HFFc6 (cell line): ENCODE measurements at places on chromosomes 2 and 18.

DNA sequence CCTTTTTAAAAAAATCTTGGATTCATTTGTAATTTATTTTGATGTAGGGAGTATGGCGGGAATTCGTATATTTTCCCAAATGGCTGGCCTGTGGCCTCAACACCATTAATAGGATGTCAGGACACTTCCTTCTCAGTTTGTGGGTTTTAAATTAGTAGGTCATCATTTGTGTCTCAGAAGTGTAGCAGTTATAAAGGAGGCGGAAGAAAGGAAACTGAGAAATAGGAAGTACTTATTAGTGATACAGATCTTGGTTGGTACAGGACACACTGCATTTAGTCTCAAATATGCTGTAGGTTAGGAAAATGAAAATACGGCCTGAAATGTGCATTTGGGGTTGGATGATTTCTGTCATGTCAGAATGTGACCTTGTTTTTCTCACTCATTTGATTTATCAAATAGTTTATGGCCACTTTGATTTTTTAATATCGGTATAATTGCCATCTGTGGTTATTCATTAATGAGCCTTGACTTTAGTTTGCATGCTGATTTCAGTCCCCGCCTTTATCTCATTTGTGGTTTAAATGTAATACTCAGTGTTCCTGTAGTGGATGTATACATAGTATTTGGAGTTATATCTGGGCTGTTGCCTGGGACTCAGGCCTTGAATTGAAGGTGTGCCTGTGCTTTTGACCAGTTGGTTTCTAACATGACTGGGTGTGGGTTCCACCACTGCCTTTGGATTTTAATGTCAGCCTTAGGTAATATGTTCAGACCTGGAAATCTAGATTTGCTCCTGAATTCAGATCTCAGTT, 31.4 kb downstream of the ZCCHC2 start:
- DNase-seq: no peak

- no peak for DNase-seq
Observed at GRCh38 chr2:120583121-120583520, 152.5 kb upstream of the GLI2 start.

DNA sequence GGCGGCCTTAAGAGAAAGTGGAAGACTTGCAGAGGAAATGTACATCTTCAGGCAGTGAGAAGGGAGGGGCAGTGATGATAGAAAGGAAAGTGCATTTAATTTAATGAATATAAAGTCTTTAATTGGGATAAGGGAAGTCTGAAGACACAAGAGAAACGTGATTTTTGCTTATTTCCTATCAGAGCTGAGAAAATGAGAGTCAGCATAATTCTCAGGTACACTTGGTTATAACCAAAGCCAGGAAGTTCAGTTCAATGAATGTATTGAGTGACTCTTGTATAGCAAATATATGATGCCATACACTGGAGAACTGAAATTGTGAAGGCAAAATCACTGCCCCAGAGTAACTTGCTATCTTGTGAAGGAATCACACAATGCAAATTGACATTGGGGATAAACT, 256.3 kb downstream of the LRRTM1 start:
- DNase-seq: no peak

GRCh38 chr2:182133195-182133891, 147.7 kb downstream of the PPP1R1C start:
- peak; percentile 63 for DNase-seq

GRCh38 chr18:44900627-44901026, 219.9 kb downstream of the SETBP1 start:
- DNase-seq: no peak

DNA sequence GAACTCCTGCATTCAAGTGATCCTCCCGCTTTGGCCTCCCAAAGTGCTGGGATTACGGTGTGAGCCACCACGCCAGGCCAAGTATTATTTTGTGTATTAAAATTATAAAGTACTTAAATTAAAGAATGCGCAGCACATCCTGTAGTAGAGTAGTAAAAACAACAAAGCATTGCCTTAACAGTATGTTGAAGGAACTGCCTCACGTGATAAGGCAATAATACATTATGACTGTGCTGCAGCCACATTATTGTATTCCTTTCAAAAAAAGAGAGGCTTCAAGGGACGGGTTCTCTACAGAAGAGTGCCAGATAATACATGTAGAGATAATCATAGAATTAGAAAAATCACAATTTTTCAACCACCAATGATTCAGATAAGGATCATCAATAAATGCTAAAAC, 33.7 kb downstream of the C2orf76 start:
- no peak for DNase-seq

DNA sequence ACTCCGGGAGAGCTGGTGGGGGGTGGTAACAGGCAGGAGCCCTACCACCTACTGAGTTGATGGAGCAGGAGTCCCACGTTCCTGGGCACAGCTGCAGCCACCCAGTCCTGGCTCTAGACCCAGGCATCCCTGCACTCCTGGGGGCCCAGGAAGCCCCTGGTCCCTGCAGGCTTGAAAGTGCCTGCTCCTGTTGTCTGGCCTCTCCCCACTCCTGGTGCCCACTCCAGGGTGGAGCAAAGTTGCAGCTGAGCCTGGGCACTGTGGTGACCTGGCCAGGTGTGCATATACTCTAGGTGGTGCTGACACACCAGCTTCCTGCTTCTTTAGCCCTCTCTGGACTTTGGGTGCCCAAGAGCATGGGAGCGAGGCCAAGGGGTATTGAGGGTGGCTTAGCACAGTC, 119.0 kb upstream of the SLC38A11 start:
- no peak for DNase-seq

GRCh38 chr2:236943068-236943467, 142.6 kb upstream of the COPS8 start:
- no peak for DNase-seq

GRCh38 chr2:158189526-158189925, 87.8 kb downstream of the UPP2 start:
- DNase-seq: no peak

DNA sequence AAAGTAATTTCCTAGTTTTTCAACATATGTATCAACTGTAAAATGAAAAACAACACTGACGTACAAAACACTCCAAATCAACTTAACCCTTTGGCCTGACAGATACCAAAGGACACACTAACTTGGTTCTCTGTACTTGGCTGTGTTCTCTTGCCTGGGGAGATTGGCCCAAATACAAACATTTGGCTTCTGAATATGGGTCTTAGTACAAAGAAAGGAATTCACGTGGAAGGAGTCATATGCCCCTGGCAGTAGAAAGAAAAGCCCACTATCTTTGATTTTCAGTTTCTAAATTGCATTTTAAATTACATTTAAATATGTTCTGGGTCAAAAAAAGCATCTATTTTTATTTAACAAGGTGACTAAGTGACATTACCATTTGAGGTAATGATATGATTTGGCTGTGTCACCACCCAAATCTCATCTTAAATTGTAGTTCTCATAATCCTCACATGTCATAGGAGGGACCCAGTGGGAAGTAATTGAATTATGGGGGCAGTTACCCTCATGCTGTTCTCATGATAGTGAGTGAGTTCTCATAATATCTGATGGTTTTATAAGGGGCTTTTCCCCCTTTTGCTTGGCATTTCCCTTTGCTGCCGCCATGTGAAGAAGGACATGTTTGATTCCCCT, 153.6 kb upstream of the CCDC195 start:
- peak; percentile 95 for DNase-seq

- DNase-seq: no peak
Observed at GRCh38 chr2:221335219-221335752, 236.8 kb downstream of the EPHA4 start.

DNA sequence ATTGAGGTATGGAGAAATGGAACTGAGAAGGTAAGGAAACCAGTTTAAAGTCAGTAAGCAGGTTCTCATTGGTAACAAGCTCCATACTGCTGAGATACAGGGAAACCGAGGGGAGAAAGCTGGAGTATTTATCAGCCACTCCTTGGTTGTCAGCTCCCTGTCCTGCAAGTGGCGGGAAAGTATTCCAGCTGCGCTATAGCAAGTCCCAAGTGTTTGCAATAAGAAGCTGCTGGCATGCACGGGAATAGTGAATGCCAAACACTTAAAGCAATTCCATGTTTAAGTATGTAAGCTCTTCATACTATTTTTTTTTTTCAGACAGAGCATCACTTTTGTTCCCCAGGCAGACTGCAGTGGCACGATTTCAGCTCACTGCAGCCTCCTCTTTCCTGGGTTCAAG, 1601.1 kb downstream of the SUCLG1 start:
- no peak for DNase-seq

DNA sequence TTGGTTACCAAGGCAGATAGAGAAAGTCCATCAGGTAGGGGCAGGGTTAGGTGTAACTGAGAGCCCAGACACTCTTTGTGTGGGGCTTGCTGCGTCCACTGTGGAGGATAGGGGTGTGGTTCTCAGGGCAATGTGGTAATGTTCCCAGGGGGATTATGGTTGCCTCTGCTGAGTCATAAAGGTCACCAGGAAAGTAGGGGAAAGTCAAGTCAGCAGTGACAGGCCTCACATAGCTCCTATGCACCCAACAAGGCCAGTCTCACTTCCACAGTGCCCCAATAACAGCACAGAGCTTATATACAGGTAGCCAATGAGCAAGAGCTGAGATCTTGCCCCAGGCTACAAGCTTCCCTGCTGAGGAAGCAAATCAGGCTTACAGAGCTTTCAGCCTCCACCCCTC, 1438.0 kb upstream of the ZEB2 start:
- no peak for DNase-seq

GRCh38 chr2:51265539-51265938, 233.6 kb upstream of the NRXN1 start:
- no peak for DNase-seq

GRCh38 chr2:177588671-177589070, 196.1 kb downstream of the AGPS start:
- DNase-seq: no peak

- no peak for DNase-seq
Observed at GRCh38 chr2:37976411-37976810, 51.3 kb downstream of the RMDN2 start.

GRCh38 chr2:118492335-118492734, 355.1 kb downstream of the EN1 start:
- DNase-seq: peak; percentile 10

DNA sequence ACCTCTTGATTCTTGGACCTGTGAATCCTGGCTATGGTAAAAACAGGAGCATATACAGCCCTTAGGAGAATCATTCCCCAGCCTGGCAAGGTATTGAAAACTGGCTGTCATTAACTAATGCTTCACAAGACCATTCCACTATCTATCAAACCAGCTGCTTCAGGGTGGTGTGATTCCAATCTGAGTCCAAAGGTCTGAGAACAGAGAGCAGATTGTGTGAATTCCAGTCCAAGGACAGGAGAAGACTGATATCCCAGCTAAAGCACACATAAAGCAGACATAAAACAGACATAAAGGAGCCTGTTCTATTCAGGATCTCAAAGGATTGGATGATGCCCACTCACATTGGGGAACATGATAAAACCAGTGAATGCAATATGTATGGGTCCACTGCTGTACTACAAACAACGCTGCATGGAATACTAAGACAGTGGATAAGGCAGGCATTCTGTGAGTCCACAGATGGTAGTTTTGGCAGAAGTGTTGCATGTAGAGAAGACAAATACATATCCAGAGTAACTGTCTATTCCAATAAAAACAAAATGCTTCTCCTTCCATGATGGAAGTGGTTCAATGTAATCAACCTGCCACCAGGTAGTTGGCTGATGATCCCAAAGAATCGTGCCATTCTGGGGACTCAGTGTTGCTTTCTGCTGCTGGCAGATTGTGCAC, 363.9 kb downstream of the KCNJ3 start:
- DNase-seq: no peak

GRCh38 chr2:66496670-66497420, 61.9 kb downstream of the MEIS1 start:
- no peak for DNase-seq

DNA sequence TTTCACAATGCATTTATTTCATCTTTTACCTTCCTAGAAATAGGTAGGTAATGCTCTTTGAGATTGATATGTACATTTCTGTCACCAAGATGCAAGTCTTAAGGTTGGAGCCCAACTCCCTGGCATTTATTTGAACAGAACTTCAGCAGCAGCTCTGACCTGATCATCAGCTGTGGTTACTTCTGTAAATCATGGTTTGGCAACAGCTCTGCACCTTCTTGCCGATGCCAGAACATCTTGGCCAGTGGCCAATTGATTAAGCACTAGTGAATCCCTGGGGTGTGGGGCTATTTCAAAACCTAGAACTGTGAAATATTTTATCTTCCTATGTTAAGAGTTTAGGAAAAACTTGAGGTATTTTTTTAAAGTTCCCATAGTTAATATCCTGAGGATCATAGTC, 124.8 kb upstream of the NYAP2 start:
- no peak for DNase-seq

- DNase-seq: no peak
Observed at GRCh38 chr2:138531913-138532312, 30.3 kb downstream of the SPOPL start.

- DNase-seq: no peak
Observed at GRCh38 chr2:143390171-143390570, 261.0 kb downstream of the ARHGAP15 start.

DNA sequence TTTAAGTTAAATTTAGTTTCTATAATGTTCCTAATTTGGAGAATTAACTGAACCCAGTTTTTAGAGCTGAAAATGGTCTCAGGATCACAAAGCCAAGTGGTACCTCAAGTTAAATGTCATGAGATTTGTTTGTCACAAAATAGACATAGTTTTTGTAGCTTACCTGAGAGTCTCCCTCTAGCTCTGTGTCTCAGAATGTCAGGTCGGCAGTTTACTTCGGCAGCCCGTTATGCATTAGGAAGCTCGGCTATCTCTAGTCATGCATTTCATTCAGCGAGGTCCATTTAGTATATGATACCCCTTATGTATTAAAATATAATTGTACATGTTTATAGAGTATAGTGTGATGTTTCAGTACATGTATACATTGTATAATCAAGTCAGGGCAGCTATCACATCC, 155.6 kb downstream of the EML6 start:
- DNase-seq: no peak

- no peak for DNase-seq
Observed at GRCh38 chr2:211930331-211930730, 608.3 kb downstream of the ERBB4 start.

DNA sequence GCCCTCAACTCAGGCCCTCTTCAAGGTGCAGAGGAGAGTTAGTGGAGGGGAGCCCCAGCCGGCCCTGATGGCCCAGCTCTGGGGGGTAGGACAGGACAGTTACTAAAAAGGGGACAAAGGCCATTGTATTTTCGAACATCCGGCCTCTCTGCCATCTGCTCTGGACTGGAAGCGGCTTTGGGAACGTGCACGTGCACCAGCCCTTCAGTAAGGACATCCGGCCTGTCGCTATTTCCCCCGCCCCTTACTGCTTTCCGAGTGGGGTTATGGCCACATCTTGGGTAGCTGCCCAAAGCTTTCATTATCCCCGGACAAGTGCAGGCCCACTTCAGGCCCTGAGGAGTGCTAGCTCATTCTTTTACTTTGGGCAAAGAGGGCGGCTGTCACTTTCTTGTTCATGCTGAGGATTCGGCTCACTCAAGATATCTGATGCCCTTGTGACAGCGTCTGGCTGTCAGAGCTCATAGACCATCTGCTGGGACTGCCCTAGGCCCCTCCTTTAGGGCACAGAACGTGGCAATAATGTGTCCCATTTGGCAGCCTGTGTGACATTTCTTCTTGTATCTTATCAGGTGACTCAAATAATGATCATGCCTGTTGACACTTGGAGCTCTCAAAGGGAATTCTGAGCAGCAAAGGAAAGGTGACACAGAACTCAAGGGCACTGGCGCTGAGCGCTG, 17.5 kb downstream of the SLC4A3 start:
- no peak for DNase-seq

GRCh38 chr2:2793514-2793913, 462.4 kb upstream of the MYT1L start:
- no peak for DNase-seq
